ENCODE measurements at places on chromosomes 2 and 18.

- no peak for DNase-seq
Measured at GRCh38 chr18:77115192-77115953, 17.2 kb downstream of the MBP start.

DNA sequence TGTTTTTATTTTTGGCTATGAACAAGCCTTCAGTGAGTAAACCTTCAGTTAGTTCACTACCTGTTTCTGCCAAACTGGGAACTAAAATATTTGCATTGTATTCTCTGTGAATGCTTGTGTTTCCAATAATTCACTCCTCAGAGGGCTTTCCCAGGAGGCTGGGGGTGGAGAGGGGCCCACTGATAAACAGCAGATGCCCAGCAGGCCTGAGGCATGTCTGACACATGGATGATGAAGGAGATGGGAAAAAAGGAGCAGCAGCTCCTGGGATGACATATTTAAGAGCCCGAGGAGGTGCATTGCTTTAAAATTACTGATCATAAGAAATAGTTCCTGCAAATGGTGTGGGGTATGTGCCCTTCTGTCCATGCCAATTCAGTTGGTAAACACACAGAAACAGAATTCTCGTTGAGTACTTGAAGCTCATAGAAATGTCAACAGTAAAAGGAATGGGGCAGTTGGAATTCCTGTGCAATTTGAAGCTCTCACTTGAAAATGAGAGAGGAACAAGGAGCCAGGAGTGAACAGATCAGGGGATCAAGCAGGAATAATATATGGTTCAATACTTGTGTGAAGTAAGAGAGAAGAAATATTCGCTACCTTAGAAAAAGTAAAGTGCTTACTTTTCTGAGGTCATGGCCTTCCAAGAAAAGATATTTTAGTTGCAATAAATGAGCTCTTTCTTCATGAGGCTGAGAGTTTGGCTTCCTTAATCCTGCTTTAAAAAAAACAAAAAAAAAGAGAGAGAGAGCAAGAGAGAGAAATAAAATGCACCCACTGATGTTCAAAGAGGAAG is 22.0 kb upstream of the HNMT start:
- DNase-seq, result no peak

DNA sequence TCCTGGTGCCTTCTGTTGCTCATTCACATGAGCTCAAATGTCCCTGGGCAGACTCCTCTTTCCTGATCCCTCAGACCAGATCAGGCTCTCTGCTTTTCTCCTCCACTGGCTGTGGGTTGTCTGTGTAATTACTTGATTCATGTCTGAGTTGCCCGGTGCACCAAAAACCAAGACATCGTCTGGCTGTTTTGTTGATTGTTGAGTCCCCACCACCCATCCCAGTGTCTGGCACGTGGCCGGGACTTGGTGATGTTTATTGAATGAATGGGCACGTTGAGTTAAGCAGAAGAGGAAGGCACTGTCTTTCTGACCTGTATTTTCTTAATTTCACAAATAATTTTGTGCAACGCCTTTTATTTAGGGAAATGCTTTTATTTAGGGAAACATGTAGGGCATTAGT is 499.1 kb upstream of the HS6ST1 start:
- DNase-seq, result no peak

DNA sequence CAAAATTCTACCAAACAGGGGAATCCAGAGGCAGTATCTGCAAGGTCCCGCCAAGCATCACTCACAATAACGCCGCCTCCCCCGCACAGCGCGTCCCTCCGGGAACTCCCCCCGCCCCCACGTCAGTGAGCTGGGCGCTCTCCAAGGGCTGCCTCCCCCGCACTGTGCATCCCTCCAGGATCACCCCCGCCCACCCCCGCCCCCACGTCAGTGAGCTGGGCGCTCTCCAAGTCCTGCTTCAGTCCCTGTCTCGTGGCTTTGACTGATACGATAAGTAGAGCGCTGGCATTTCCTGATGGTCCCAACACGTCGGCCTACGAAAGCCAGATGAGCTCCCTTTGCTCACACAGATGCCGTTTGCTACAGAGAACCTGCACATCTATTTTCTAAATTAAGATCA is 130.7 kb upstream of the TPO start:
- no peak for DNase-seq

GRCh38 chr2:112433932-112434730 is 686 bp upstream of the RGPD8 start:
- no peak for DNase-seq

Data from colonic mucosa (tissue), 4 donors.